ENCODE measurements at places on chromosomes 7 and 10.

- no peak overlapping the region for H3K4me3 ChIP-seq
- H3K4me1 ChIP-seq = no peaks in the 10 kb centered on the region
- DNase-seq = no peak
- no peak overlapping the region for H3K27ac ChIP-seq
- no peaks in the 10 kb centered on the region for H3K36me3 ChIP-seq
- peaks cover 7% of the 10 kb centered on the region for H3K27me3 ChIP-seq
Measured at GRCh38 chr7:134502463-134503371, 24.6 kb upstream of the AKR1B10 start.

- peaks cover 8% of the 10 kb centered on the region for H3K4me1 ChIP-seq
- no peak overlapping the region for H3K4me3 ChIP-seq
- no peaks in the 10 kb centered on the region for H3K36me3 ChIP-seq
- no peak for DNase-seq
- no peaks in the 10 kb centered on the region for H3K27me3 ChIP-seq
Measured at GRCh38 chr10:25639646-25640045, 294.4 kb upstream of the MYO3A start.

- peaks cover 30% of the 10 kb centered on the region for H3K36me3 ChIP-seq
- H3K27ac ChIP-seq = peak overlapping the region; percentile 48
- DNase-seq = no peak
- no peak overlapping the region for H3K4me3 ChIP-seq
- H3K27me3 ChIP-seq = no peaks in the 10 kb centered on the region
Measured at GRCh38 chr10:45452743-45453452, 78.9 kb downstream of the ALOX5 start.

DNA sequence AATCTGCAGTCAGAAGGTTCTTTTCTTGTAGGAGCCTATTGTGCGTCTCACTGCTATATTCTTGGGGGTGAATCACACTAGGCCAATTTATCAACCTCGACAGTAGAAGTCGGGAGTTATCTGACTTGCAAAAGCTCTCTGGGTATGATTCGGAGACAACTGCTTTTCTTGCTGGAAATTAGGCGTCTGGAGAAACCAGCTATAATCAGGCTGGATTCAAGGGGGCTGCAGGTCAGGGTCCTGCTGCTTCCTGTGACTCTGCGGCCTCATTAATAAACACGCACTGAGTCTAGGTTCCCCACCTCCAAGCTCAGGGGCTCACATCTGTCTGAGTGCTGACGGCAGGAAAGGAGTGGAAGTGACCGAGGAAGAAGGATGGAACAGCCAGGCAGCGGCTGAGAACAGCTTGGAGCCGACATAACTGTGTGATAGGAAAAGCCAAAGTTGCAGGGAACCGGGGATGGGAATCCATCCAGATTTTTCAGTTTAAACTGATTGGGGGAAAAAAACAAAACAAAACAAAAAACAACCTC, 184.6 kb downstream of the FANK1 start:
- H3K36me3 ChIP-seq = no peaks in the 10 kb centered on the region
- no peak overlapping the region for H3K27ac ChIP-seq
- H3K4me1 ChIP-seq = no peaks in the 10 kb centered on the region
- DNase-seq = no peak
- H3K27me3 ChIP-seq = peaks cover 9% of the 10 kb centered on the region
- H3K4me3 ChIP-seq = no peak overlapping the region

GRCh38 chr7:55970978-55971377, 6.6 kb downstream of the NIPSNAP2 start:
- H3K27me3 ChIP-seq = no peaks in the 10 kb centered on the region
- no peak for DNase-seq
- H3K4me3 ChIP-seq = no peak overlapping the region
- H3K27ac ChIP-seq = no peak overlapping the region
- H3K36me3 ChIP-seq = peaks cover 24% of the 10 kb centered on the region

DNA sequence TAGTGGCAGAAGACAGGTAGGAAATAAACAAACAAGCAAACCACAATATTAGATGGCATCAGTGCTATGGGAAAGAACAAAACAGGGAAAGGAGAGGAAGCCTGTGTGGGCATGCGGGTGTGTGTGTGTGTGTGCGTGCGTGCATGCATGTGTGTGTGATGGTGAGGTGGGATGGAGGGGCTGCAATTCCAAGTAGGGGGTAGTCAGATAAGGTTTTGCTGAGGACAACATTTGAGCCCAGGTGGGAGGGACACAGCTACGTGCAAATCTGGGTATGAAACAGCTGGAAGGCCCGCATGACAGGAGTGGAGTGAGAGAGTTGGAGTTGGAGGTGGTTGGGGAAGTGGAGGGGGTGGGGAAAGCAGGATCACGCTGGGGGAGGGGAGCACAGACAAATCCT, 121.0 kb upstream of the PARD3 start:
- no peak for DNase-seq
- no peak overlapping the region for H3K4me3 ChIP-seq
- no peaks in the 10 kb centered on the region for H3K36me3 ChIP-seq
- H3K4me1 ChIP-seq = no peaks in the 10 kb centered on the region

GRCh38 chr7:26583094-26583648, 281.2 kb downstream of the SKAP2 start:
- peaks cover 5% of the 10 kb centered on the region for H3K4me1 ChIP-seq
- no peak overlapping the region for H3K4me3 ChIP-seq
- no peak overlapping the region for H3K27ac ChIP-seq
- peaks cover 27% of the 10 kb centered on the region for H3K27me3 ChIP-seq
- no peak for DNase-seq

- no peaks in the 10 kb centered on the region for H3K27me3 ChIP-seq
- no peaks in the 10 kb centered on the region for H3K36me3 ChIP-seq
- H3K27ac ChIP-seq = no peak overlapping the region
- no peak overlapping the region for H3K4me3 ChIP-seq
- no peak for DNase-seq
Measured at GRCh38 chr7:100847360-100847759, 5.2 kb upstream of the SLC12A9 start.

- H3K4me3 ChIP-seq = no peak overlapping the region
- no peaks in the 10 kb centered on the region for H3K36me3 ChIP-seq
- no peaks in the 10 kb centered on the region for H3K27me3 ChIP-seq
Measured at GRCh38 chr10:66148312-66148711, 777.5 kb upstream of the LRRTM3 start.

- H3K27me3 ChIP-seq = no peaks in the 10 kb centered on the region
- peaks cover 2% of the 10 kb centered on the region for H3K4me1 ChIP-seq
- no peak within 1 kb of the TSS for H3K27ac ChIP-seq
- peaks cover 32% of the 10 kb centered on the region for H3K36me3 ChIP-seq
- DNase-seq = no peak
- H3K4me3 ChIP-seq = no peak within 1 kb of the TSS
Measured at GRCh38 chr10:122845783-122846332, at the start of gene CUZD1. Gene CUZD1 (minus strand): TSS chr10:122845857. CDS start chr10:122845843, 14 bp downstream.

GRCh38 chr10:123140164-123140982, 4.6 kb downstream of the HMX3 start:
- H3K27ac ChIP-seq = peak overlapping the region; percentile 18
- peaks cover 23% of the 10 kb centered on the region for H3K4me1 ChIP-seq
- peaks cover 74% of the 10 kb centered on the region for H3K27me3 ChIP-seq
- no peak for DNase-seq

GRCh38 chr7:135715673-135716072, 12.3 kb downstream of the SLC13A4 start:
- H3K36me3 ChIP-seq = no peaks in the 10 kb centered on the region
- peaks cover 10% of the 10 kb centered on the region for H3K27me3 ChIP-seq
- no peaks in the 10 kb centered on the region for H3K4me1 ChIP-seq
- DNase-seq = no peak
- no peak overlapping the region for H3K4me3 ChIP-seq

DNA sequence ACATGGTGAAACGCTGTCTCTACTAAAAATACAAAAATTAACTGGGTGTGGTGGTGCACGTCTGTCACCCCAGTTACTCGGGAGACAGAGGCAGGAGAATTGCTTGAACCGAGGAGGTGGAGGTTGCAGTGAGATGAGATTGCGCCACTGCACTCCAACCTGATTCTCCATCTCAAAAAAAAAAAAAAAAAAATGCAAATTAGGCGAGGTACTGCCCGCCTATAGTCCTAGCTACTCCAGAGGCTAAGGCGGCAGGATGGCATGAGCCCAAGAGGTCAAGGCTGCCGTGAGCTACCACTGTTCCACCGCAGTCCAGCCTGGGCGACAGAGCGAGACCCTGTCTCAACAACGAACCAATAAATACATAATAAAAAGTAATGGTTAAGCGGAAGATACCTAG, 1.1 kb upstream of the EIF4H start:
- no peak for DNase-seq
- H3K4me3 ChIP-seq = peak overlapping the region; percentile 88
- H3K4me1 ChIP-seq = peaks cover 38% of the 10 kb centered on the region
- no peaks in the 10 kb centered on the region for H3K27me3 ChIP-seq
- peaks cover 19% of the 10 kb centered on the region for H3K36me3 ChIP-seq
- H3K27ac ChIP-seq = peak overlapping the region; percentile 70

DNA sequence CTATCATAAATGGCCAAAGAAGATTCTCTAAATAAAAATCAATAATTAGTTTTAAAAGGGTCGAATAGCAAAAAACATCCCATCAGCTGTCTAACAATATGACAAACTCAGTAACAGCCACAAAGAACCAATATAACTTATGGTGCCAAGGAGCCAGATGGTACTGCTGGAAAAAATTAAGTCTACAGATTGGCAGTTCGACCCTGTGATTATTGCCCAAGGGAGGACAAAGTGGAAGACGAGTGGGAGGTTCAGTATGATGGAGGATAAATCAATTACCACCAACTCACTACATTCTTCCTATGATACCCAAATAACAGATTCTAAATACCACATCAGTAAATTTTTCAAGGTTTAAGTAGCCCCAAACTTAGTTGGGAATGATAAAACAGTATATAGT, 49.0 kb downstream of the SKAP2 start:
- no peaks in the 10 kb centered on the region for H3K27me3 ChIP-seq
- DNase-seq = no peak
- no peak overlapping the region for H3K4me3 ChIP-seq
- H3K4me1 ChIP-seq = peaks cover 4% of the 10 kb centered on the region
- peaks cover 23% of the 10 kb centered on the region for H3K36me3 ChIP-seq

GRCh38 chr7:18575622-18576572, 80.3 kb downstream of the HDAC9 start:
- peaks cover 30% of the 10 kb centered on the region for H3K36me3 ChIP-seq
- peak overlapping the region; percentile 59 for H3K27ac ChIP-seq
- H3K4me3 ChIP-seq = peak overlapping the region; percentile 0
- H3K27me3 ChIP-seq = no peaks in the 10 kb centered on the region
- H3K4me1 ChIP-seq = peaks cover 66% of the 10 kb centered on the region

GRCh38 chr10:62457598-62457997, 83.4 kb downstream of the ZNF365 start:
- peaks cover 30% of the 10 kb centered on the region for H3K4me1 ChIP-seq
- peak overlapping the region; percentile 29 for H3K4me3 ChIP-seq
- no peak overlapping the region for H3K27ac ChIP-seq
- H3K27me3 ChIP-seq = no peaks in the 10 kb centered on the region
- H3K36me3 ChIP-seq = no peaks in the 10 kb centered on the region
- no peak for DNase-seq

GRCh38 chr7:8131694-8132605, 130.0 kb downstream of the ICA1 start:
- H3K27me3 ChIP-seq = no peaks in the 10 kb centered on the region
- H3K27ac ChIP-seq = peak overlapping the region; percentile 36
- H3K4me1 ChIP-seq = peaks cover 67% of the 10 kb centered on the region
- H3K36me3 ChIP-seq = no peaks in the 10 kb centered on the region
- no peak overlapping the region for H3K4me3 ChIP-seq

- H3K27me3 ChIP-seq = peaks cover 6% of the 10 kb centered on the region
- no peak overlapping the region for H3K27ac ChIP-seq
- no peak for DNase-seq
Measured at GRCh38 chr7:20826243-20826642, 39.6 kb upstream of the SP8 start.

GRCh38 chr10:128007971-128008370, 101.1 kb downstream of the PTPRE start:
- H3K27me3 ChIP-seq = peaks cover 16% of the 10 kb centered on the region
- no peaks in the 10 kb centered on the region for H3K36me3 ChIP-seq
- H3K4me1 ChIP-seq = peaks cover 9% of the 10 kb centered on the region
- DNase-seq = no peak
- H3K4me3 ChIP-seq = no peak overlapping the region

GRCh38 chr7:158784270-158784669, 45.0 kb downstream of the ESYT2 start:
- no peak for DNase-seq
- H3K36me3 ChIP-seq = peaks cover 24% of the 10 kb centered on the region
- no peaks in the 10 kb centered on the region for H3K27me3 ChIP-seq
- no peak overlapping the region for H3K27ac ChIP-seq

DNA sequence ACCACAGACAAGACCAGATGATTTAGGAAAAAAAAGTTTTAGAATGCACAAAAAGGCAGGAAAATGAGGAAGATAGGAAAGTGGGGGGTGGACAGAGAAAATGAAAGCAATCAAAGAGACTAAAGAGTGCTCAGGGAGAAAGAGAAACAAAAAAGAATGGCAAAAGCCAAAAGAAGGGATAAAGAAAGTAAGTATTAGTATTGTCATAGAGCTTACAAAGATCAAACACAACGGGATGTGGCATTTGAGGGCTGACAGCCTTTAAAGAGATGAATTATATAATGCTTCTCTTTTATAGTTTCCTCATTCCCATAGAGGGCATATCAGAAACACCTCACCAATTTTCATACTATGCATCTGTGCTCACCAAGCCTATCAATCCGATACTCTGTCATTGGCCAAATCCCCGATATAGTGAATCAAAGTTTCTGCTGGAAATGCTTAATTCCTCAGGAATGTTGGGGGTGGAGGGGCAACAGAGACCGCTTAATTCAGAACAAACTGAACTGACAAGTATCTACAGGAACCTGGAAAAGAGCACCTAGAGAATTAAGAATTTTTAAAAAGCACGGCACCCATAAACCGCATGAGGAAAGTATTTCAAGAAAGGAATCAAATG, 2.7 kb downstream of the COG5 start:
- peaks cover 19% of the 10 kb centered on the region for H3K36me3 ChIP-seq
- no peak overlapping the region for H3K27ac ChIP-seq
- H3K27me3 ChIP-seq = no peaks in the 10 kb centered on the region
- peak overlapping the region; percentile 1 for H3K4me3 ChIP-seq
- peaks cover 43% of the 10 kb centered on the region for H3K4me1 ChIP-seq
- DNase-seq = no peak

- no peak overlapping the region for H3K4me3 ChIP-seq
- H3K36me3 ChIP-seq = peaks cover 37% of the 10 kb centered on the region
- H3K27ac ChIP-seq = no peak overlapping the region
- H3K27me3 ChIP-seq = no peaks in the 10 kb centered on the region
- peaks cover 2% of the 10 kb centered on the region for H3K4me1 ChIP-seq
Measured at GRCh38 chr10:63164166-63164623, 31.1 kb downstream of the NRBF2 start.

GRCh38 chr10:71081229-71081560, 131.2 kb upstream of the UNC5B start:
- no peaks in the 10 kb centered on the region for H3K27me3 ChIP-seq
- no peak overlapping the region for H3K27ac ChIP-seq
- H3K36me3 ChIP-seq = no peaks in the 10 kb centered on the region
- no peak overlapping the region for H3K4me3 ChIP-seq

Measured in activated B cell treated with CpG ODN at 0.5 μM for 24 hours (primary cell).